ENCODE measurements at places on chromosomes 6 and 20.

- no peak for DNase-seq
Measured at GRCh38 chr6:165597821-165598220, 65.2 kb downstream of the PDE10A start.

- no peak for DNase-seq
Measured at GRCh38 chr6:110101885-110102284, 77.6 kb downstream of the WASF1 start.

GRCh38 chr20:62606551-62607201, 35.6 kb upstream of the SLCO4A1 start:
- DNase-seq: no peak

- DNase-seq: no peak
Measured at GRCh38 chr20:58130156-58130555, 98.3 kb downstream of the ANKRD60 start.

DNA sequence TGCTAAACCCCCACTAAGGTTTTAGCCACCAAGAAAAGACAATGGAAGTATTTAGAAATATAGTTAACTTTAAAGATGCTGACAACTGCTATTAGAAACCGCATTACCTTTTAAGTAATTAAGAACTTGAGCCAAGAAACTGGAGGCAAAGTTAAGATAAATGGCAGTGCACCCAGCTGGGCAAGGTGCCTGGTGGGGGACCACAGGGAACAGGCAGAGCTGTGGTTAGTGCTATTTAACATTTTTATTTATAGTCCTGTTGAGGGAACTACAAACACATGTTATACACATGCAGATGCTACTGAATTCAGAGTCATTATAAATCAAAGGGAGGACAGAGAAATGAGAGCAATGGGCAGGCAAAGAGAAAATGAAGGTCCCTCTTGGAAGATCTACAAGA, 447.9 kb downstream of the TFAP2B start:
- DNase-seq: no peak

DNA sequence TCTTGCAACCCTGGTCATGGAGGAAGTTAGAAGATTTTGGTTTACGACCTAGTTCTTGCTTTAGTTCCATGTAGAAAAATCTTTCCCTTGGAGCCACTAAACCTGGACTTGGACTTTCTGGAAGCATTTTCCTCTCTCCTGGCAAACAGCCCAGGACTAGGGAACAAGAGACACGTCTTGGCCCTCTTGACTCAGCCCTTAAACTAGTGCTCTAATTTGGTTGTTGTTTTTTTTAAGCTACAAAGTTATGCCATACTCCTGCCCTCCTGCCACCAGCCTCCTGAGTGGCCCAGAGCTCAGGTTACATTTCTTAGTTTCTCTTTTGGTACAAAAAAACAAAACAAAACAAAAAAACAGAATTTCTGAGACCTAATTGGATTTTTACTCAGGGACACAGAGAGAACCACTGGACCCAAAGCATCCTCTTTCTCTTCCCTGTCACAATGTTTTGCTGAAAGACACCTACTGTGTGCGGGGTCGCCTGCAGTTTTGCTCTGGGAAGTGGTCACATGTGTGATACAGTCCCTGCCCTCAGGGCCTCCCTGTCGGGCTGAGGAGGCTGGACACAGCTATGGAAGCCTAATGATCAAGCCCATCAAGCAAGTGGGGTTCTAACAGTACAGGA, 32.3 kb upstream of the SCUBE3 start:
- no peak for DNase-seq

- DNase-seq: no peak
Measured at GRCh38 chr20:33191484-33191883, 23.5 kb downstream of the BPIFA2 start.

DNA sequence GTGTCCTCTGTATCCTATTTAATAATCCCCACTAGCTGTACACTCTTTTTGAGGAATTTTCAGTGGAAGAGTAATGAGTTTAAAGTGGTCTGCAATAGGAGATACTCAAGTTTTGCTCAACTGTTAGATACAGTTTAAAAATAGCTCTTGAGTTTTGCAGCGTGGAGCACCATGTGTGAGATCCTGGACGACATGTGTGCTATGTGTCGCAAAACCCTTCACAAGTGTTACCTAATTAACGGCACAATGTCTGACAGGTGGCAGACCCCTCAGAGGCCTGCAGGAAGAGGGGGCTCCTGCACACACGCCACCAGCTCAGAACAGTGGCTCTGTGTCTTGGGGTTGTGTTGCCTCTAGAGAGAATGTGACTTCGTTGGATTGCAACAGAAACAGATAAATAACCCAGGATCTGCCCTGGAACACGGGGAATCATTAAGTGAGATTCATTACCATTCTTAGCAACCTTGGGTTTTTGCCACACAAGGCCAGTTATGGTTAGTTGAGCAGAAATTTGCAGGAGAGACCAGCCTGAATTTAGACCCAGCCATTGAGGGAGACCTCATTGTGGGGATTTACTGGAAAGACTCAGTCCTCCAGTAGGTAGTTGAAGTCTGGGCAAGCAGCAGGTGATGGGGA, 73.8 kb downstream of the SASH1 start:
- no peak for DNase-seq

DNA sequence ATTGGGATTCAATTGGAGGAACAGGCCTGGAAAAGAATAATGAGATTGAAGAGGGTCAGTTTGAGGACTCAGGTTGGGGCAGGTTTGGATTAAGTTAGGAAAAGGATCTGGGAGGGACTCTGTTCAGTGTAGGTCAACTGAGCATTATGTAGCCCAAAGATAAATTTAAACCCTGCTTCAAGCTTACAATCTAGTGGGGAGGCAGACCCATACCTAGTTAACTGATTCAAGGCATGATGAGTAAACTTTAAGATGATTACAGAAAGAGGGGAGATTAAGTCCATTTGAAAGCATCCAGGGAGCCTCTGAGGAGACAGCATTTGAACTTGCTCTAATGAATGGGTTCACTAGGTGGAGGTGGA, 11.4 kb upstream of the LTA start:
- no peak for DNase-seq
